ENCODE measurements at places on chromosomes 5 and 9.

DNA sequence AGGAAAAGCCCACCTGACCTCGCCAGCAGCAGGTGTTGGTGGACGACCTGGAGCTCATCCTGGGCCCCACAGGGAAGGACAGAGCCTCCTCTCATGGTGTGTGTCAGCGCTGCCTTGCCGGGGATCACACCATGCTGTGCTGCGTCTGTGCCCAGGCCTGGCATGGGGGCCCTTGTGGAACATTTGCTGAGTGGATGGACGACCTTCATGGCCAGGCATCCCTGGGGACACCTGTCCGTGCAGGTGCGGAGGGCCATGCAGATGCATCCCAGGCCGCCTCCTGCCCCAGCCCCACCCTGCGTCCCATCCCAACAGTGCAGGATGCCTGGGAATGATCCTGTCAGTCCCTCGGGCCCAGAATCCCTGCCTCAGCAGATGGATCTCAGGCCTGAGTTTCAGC lies 73.8 kb downstream of the NEK6 start:
- no peak for ATAC-seq

GRCh38 chr5:10676224-10676623 lies 84.8 kb downstream of the DAP start:
- no peak for ATAC-seq

- ATAC-seq = no peak
Measured at GRCh38 chr9:38389313-38389712, 3.2 kb upstream of the ALDH1B1 start.

GRCh38 chr5:67897980-67898379 lies 317.6 kb upstream of the PIK3R1 start:
- ATAC-seq = no peak

DNA sequence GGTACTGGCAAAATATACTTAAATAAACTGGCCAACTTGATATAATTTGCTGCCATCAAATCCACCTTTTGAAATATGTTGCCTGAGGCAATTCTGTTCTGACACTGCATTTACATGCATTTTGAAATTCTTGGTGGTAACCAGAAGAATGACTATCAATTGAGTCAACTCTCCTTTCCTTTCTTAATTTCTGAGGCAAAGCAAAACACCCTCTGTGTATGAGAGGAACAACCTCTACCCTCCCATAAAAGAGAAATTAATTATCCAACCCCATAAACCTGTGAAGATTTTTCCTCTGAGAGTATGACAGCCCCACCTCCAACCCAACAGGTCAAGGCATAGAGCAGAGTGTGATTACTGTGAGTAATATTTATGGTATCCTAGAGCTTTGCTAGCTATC lies 286.8 kb downstream of the NR2F1-AS1 start:
- ATAC-seq = no peak

DNA sequence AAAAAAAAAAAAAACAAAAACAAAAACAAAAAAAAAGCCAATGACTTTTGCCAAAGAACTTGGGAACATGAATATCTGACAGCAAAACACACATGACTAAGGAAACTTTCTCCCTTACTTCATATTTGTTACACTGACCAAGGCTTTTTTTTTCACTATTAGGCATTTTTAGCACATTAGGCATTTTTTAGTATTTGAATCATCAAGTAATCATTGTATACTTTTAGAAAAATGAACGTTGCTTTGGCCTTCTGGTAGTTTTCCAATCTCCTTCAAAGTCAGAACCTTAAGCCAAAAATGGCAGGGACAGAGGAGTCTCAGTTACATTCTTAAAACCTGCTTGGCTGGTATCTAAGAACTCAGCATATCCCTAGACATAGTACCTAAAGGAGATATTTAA lies 19.3 kb downstream of the NREP start:
- ATAC-seq = no peak

GRCh38 chr5:94391996-94392395 lies 226.4 kb downstream of the KIAA0825 start:
- no peak for ATAC-seq

DNA sequence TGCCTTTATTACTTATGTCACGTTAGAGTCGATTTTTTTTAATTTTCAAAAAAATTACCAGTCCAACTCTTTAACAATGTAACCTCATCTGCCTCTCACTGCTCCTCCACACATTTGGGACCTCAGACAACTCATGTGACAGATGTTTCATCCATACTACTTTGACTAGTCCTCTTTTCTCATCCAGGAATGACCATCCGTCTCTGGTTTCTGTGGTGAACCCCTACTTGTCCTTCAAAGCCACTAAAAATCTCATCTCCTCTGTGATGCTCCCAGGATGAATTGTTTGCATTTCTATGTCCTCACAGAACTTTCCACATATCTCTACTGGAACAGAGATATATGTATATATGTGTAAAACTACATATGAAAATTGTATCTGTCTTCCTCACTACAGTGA lies 149.8 kb upstream of the ZNF462 start:
- ATAC-seq = no peak

DNA sequence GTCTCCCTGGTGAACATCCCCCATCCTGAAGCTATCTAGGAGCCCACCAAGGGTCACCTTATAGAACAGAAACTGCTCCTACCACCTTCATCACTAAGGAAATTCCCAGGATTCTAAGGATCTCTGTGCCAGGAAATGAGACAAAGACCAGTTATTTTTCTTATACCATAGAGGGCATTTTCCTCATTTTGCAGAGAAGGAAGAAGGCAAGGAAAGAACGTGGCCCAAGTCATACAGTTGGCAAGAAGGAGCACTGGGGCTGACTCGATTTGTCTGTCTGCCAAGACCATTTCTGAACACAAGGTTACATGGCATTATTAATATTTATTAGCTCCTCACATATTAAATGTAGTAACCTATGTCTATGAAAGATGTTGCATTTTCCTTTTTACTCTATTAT lies 49.6 kb upstream of the TNFSF15 start:
- no peak for ATAC-seq

DNA sequence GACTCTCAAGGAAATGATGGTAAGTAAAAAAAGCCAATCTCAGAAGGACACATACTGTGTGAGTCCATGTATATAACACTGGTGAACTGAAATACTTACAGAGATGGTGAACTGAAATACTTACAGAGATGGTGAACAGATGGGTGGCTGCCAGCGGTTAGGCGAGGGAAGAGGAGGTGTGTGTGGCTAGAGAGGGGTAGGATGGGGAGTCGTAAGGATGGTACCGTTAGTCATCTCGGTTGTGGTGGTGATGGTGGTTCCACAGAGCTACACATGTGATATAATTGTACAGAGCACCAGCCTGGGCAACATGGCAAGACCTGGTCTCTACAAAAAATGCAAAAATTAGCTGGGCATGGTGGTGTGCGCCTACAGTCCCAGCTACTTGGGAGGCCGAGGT lies 113.6 kb upstream of the RAPGEF1 start:
- peak; percentile 89 for ATAC-seq

GRCh38 chr5:135246923-135247795 lies 151.9 kb downstream of the MACROH2A1 start:
- ATAC-seq = peak; percentile 57

DNA sequence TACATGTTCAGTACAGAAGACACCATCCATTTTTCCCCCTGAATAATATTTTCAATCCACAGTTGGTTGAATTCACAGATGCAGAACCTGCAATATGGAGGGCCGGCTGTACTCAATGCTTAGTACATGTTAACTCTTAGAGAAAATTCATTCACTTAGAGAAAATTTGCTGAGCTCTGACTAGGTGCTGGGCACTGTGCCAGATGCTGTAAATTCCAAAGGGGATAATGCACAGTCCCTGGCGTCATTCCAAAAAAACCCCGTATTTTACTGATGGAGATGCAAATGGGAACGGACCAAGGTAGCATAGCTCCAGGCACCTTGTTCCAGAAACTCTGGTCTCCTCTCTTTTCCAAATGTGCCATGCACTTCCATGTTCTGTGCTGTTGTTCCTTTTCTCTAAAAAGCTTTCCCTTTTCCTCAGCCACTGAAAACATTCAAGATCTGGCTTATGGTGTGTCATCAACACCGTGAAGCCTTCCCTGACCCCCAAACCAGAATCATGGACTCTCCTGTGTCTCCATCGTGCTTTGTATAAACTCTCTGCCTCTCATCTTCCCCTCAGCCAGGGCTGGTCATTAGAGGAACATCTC lies 55.7 kb upstream of the COL15A1 start:
- no peak for ATAC-seq

- ATAC-seq = no peak
Measured at GRCh38 chr5:68433526-68433922, 218.0 kb downstream of the PIK3R1 start.

DNA sequence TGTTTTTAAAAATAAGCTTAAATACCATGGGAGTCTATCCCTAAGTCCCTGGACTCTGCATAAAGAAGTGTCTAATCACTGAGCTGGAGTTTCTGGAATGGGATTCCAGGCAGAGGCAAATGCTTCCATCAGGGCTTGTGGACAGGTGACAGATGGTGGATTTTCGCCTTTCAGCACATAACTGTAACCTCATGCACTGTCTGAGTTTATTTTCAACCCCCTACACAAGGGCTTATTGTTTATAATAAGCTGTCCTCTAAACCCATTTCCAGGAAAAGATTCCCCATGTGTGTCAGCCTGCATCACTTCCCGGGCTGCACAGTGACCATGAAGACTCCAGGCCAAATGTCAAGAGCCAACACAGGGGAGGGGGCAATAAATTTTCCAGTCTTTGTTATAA lies 264.0 kb downstream of the PIK3R1 start:
- ATAC-seq = no peak

- ATAC-seq = no peak
Measured at GRCh38 chr5:37557734-37558293, 178.7 kb downstream of the WDR70 start.

GRCh38 chr5:657570-657969 lies 35.6 kb downstream of the TPPP start:
- peak; percentile 73 for ATAC-seq

DNA sequence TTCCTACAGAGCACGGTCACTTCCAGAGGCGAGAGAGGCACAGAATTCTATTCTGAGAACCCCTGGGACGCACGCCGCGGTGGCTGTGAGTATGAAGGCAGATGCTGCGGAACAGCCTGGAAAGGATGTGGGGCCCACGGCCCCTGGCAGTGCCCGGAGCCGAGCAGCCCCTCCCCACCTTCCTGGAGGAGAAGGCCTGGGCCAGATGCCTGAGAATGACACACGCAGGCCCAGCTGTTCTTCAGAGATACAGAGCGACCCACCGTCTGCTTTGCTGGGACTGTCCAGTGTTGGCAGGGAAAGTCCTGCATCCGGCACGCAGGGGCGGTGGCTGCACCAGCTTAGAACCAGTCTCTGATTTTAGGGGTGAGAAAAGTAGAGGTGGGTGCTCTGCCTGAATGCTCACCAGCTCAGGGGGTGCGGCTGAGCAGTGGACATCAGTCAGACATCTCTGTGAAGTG lies 116.7 kb upstream of the LPCAT1 start:
- ATAC-seq = no peak

- ATAC-seq = no peak
Measured at GRCh38 chr5:144100702-144101101, 69.8 kb downstream of the YIPF5 start.

GRCh38 chr5:96023518-96023917 lies 61.9 kb upstream of the ELL2 start:
- ATAC-seq = no peak

DNA sequence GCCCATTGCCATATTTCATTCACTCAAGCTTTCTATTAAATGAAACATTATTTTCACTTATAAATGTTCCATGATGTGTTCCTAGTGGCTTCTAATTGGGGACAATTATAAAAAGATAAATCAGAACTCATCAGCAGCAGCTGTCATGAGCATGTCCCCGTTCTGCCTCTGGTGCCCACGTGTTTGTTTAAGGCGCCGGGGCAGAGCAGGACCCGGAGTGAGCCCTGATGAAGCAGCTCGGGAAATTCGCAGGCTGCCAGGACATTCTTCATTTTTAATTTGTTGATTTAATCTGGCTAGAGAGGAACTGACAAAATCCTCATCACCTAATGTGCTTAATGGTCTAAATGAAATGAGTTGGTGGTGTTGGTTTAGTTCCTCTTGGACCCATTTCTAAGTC lies 475.0 kb downstream of the CTNND2 start:
- no peak for ATAC-seq

GRCh38 chr5:77168879-77169244 lies 41.6 kb upstream of the PDE8B start:
- no peak for ATAC-seq

DNA sequence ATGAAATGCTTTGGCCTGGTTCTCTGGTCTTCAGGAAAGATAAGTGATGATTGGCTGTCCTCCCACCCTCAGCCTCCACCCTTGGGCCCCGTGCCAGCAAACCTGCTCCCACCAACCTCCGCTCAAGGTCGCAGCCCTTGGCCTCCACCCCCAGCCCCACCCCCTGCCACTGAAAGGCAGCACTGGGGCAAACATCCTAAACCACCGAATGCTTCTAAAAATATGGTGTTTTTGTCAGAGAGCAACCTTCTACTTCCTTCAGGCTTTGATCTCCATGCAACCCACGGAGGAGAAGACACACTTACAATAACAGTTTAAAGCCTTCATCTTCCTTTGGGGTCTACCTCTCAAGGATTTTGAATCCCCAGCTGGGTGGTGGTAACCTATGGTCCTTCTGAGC lies 24.0 kb upstream of the TCF7 start:
- no peak for ATAC-seq

DNA sequence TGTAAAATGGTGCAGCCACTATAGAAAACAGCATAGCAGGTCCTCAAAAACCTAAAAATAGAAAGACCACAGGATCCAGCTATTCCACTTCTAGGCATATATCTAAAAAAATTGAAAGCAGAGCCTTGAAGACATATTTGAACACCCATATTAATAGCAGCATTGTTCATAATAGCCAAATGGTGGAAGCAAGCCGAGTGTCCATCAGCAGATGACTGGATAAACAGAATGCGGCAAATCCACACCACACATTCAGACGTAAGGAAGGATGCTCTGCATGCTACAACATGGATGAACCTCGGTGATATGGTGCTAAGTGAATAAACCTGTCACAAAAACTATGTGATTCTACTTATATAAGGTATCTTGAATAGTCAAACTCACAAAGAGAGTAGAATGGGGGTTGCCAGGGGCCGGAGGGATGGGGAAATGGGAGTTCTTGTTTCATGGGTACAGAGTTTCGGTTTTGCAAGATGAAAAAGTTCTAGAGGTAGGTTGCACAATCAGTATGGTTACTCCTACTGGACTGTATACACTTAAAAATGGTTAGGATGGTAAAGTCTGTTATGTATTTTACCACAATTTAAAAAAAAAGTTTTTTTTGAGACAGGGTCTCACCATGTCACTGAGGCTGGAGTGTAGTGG lies 17.1 kb upstream of the HSD17B3 start:
- no peak for ATAC-seq

- ATAC-seq = no peak
Measured at GRCh38 chr9:134225186-134225585, 60.8 kb upstream of the RNU6ATAC start.

- ATAC-seq = no peak
Measured at GRCh38 chr9:123924727-123925126, 5.2 kb downstream of the DENND1A start.

DNA sequence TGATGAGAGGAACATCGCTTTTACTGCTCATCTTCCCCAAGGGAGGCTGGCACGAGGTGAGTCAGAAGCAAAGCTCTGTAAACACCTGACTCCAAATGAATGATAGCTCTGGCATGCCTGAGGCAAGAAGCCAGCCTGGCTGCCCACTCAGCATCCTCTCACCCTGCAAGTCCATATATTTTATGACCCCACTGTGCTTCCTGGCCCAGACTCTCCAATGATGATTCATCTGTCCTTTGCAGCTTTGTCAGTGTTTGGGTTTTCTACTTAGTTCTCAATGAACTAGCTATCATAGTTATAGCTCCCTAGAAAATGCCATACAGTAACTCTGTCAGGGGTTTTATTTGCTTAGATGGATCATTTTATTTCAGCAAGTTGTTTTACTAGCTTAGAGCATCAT lies 52.1 kb upstream of the FSTL4 start:
- no peak for ATAC-seq

Measured in activated T-helper 17 cell treated with anti-CD3 and anti-CD28 coated beads, Interleukin-2, amount 50 U/mL, for 72 hours (primary cell).